ENCODE measurements at places on chromosomes 1 and 21. TPM values are rescaled to one million over a fixed set of nuclear protein-coding genes. Genes with fewer than 3 reads are reported as not detected.

The SLAMF7 gene
- not detected for total RNA-seq

The FCGR2B gene
- not detected for total RNA-seq

The HFM1 gene
- 0.14 TPM for total RNA-seq

The PCP4L1 gene
- total RNA-seq, result not detected

The LRRC53 gene
- not detected for total RNA-seq

The XCL2 gene
- total RNA-seq, result not detected

The PTGS2 gene
- total RNA-seq, result 0.03 TPM

The IFI44L gene
- 3.7 TPM for total RNA-seq

The TRIM67 gene
- 1.3 TPM for total RNA-seq

The ANKRD34A gene
- total RNA-seq, result not detected

The ADCY10 gene
- not detected for total RNA-seq

The CD48 gene
- total RNA-seq, result not detected

The S100A9 gene
- total RNA-seq, result not detected

The NT5C1A gene
- not detected for total RNA-seq

The USH2A gene
- total RNA-seq, result not detected

The TDRD10 gene
- total RNA-seq, result not detected

The EDARADD gene
- not detected for total RNA-seq

The PRDM16 gene
- total RNA-seq, result not detected

The FMOD gene
- not detected for total RNA-seq

The TMPRSS2 gene
- not detected for total RNA-seq

The PLEKHA6 gene
- total RNA-seq, result 36.3 TPM

The DEPDC1 gene
- total RNA-seq, result 18.7 TPM

The PLEKHN1 gene
- total RNA-seq, result 2.3 TPM

The TCP10L gene
- total RNA-seq, result not detected

The MIXL1 gene
- not detected for total RNA-seq

The PRDX1 gene
- total RNA-seq, result 4,011 TPM

The CD53 gene
- total RNA-seq, result not detected

The LDLRAD2 gene
- not detected for total RNA-seq

The NKAIN1 gene
- 0.54 TPM for total RNA-seq

The MCM3AP gene
- 58.8 TPM for total RNA-seq

The OR6K3 gene
- not detected for total RNA-seq

The KIF14 gene
- total RNA-seq, result 7.3 TPM

The FBXO2 gene
- 3.9 TPM for total RNA-seq

The ZBTB8A gene
- total RNA-seq, result 3.4 TPM

The AADACL4 gene
- total RNA-seq, result not detected

The NTRK1 gene
- not detected for total RNA-seq

The PRAMEF15 gene
- total RNA-seq, result not detected

The FCRL5 gene
- not detected for total RNA-seq

The LUZP1 gene
- total RNA-seq, result 17.0 TPM

The S100A7A gene
- not detected for total RNA-seq

The ELAVL4 gene
- total RNA-seq, result not detected

The OR6P1 gene
- not detected for total RNA-seq

The OR10R2 gene
- total RNA-seq, result not detected

The FAM163A gene
- not detected for total RNA-seq

The PRKCZ gene
- total RNA-seq, result 36.2 TPM

The VHLL gene
- not detected for total RNA-seq

The CD1E gene
- not detected for total RNA-seq

The DIO1 gene
- total RNA-seq, result 0.27 TPM

The SLAMF8 gene
- not detected for total RNA-seq

The VWA5B1 gene
- not detected for total RNA-seq
